ENCODE measurements at places on chromosomes 12 and 14.

GRCh38 chr12:124613151-124613585 lies 45.8 kb upstream of the NCOR2 start:
- no peak for DNase-seq

- DNase-seq: no peak
These were observed 13.3 kb downstream of the PPP2R5C start for GRCh38 chr14:101774814-101775213.

- no peak for DNase-seq
These were observed 825.2 kb downstream of the AACS start for GRCh38 chr12:125890366-125890905.

- no peak for DNase-seq
These were observed 235.1 kb upstream of the DIO2 start for GRCh38 chr14:80446356-80446755.

Data from A549 (cell line).